Sigmoid colon (tissue), 7 donors: ENCODE measurements at places on chromosomes 5 and 9.

DNA sequence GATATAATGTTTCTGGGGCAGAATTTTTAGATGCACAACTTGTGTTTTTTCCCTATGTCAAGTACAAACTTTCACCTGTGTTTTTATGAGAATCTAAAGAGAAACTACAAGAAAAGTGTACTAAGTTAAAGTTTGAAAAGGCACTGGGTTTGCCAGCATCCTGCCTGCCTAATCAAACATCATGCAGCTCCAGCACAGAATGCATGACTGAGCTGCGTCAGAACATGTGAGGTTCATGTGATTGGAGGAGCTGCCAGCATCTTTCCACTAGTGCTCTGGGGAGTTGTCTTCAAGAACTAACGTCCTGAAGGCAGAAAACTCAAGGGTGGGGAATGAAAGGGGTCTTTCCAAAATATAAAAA is 46.1 kb upstream of the RIC1 start:
- no peak for DNase-seq

DNA sequence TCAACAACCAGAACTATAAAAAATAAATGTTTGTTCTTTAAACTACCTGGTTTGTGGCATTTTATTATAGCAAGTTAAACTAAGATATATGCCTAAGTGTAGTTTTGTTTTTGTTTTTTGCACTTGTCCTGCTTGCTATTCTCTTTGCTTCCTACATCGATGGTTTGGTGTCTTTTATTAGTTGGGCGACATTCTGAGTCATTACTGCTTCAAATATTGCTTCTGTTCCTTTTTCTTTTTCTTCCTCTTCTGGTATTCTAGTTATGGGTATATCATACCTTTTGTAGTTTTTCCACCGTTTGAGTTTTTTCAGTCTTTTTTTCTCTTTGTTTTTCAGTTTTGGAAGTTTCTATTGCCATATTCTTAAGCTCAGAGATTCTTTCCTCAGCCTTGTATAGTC is 86.9 kb downstream of the MACIR start:
- DNase-seq = no peak

DNA sequence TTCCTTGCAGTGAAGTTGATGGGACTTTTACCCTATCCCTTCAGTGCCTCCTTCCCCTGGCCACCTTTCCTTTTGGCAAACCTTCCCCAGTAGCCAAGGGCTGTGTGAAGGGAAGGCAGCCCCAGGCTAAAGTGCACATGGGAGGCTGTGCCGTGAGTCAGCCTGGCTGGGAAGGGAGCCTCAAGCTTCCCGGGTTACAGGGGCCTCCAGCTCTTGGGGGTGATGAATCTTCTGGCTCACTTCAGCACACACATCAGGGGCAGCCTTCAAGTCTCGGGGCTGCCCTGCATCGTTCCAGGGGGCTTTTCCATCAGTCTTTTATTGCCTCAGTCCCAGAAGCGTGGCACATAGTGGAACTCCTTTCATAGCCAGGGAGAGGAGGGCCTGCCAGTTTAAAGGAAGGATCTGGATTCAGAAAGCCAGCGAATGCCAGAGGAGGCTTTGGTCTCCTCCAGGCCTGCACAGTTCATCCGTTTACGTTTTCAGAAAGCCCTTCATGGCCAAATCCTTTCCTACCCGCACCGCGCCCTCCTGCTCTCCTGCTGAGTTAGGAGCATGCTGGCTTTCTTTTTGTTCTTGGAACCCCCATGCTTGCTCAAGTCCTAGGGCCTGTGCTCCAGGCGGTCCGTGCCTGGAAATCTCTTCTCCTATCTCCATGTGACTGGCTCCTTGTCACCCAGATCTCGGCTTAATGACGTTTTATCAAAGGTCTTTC is 134.8 kb upstream of the KLF4 start:
- peak; percentile 74 for DNase-seq

DNA sequence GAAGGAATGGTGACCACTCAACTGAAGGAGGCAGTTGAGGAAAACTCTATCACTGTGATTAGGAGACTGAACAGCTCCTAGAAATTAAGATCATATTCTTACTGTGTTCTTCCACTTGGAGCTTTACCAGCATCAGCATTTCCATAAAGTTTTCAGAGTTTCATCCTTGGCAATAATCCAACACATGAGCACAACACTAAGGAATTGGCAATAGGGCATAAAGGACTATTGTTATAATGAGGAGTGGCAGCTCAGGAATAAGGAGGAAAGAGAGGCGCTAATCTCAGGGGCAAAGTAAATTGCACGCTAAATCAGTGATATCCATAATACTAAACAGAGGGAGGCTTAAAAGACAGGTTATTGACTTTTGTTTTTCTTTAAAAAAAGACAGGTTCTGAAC is 338.9 kb downstream of the EFNA5 start:
- DNase-seq = no peak

DNA sequence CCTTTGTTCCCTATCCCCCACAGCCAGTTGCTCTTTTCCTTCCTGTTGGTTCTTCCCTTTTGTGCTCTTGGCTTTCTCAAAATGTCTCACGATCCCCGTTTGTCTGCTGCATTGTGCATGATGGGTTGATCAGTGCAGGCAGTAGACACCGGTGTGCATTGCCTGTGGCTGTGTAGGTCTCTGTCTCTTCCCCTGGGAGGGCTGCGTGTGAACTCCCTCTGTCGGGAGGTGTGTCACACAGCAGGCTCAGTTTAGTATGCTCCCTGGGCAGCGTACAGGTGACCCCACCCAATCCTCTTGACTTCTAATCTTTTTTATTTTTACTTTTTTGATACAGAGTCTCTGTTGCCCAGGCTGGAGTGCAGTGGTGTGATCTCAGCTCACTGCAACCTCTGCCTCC is 265.3 kb downstream of the FSTL4 start:
- DNase-seq = no peak

- DNase-seq = no peak
Measured at GRCh38 chr9:19160085-19160484, 32.8 kb upstream of the PLIN2 start.

- DNase-seq = no peak
Measured at GRCh38 chr9:104556830-104557634, 11.9 kb upstream of the OR13C8 start.
